ENCODE measurements at places on chromosomes 7 and 10.

GRCh38 chr7:28315565-28316410 lies 96.5 kb upstream of the CREB5 start:
- DNase-seq: no peak

- DNase-seq: no peak
Measured at GRCh38 chr7:2015251-2015871, 217.4 kb downstream of the MAD1L1 start.

- DNase-seq: no peak
Measured at GRCh38 chr10:70671619-70672164, 614 bp upstream of the ADAMTS14 start.

- DNase-seq: no peak
Measured at GRCh38 chr7:112079673-112080072, 126.5 kb downstream of the DOCK4 start.

- no peak for DNase-seq
Measured at GRCh38 chr7:112420236-112420861, 29.9 kb upstream of the IFRD1 start.

DNA sequence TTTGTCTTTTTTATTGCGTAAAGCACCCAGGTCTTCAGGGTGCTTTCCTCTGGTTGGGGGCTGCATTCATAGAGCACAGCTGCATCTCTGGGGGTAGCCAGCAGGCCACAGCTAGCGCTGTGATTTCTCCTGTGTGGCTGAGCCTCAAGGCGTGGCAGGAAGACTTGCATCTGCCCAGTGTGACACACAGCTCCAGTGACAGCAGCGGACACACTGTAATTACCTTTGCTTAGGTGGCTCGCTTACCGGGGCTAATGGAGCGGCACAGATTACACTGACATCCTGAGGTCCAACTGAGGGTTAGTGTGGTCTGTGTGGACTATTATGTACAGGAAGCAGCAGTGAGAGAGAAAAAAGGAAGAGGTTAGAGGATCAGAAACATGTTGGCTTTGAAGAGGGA lies 27.1 kb downstream of the ABCB4 start:
- DNase-seq: no peak

- no peak for DNase-seq
Measured at GRCh38 chr7:2231992-2232765, 566 bp downstream of the MAD1L1 start.

DNA sequence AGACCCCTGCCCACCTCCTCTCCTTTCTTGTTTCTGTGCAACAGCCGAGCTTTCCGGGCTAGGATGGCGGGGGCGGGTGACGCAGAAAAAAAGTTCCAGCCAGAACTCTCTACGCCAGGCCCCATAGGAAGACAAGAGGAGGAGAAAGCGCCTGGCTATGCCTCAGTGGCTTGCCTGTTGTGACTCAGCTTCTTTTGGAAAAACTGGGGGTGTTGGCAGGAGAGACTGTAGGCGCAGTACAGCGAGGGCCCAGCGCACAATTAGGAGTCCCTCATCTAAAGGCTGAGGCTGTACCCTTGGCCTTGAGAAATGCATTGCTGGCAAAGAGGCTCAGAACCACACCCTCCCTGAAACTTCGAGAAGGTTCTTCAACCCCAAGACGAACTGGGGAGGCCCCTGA lies 28.0 kb upstream of the KPNA7 start:
- no peak for DNase-seq

DNA sequence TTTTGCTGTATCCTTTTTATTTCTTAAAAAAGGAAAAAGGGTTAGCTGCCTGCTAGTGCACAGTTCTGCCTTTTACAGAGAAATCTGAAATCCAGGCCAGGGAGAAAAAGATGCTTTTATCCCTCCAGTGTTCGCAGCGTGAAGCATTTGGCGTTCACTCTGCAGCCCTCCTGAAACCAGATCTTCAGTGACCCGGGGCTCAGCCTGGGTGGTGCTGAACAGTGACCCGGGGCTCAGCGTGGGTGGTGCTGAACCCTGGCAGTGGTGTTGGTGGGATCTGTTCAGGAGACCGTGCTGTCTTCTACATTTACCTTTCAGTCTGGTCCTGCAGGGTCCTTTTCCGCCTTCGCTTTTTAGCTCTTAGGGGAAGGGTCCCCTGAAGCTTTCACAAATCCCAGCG lies 164.7 kb upstream of the KLF6 start:
- no peak for DNase-seq

- no peak for DNase-seq
Measured at GRCh38 chr7:20343205-20343604, 12.5 kb downstream of the ITGB8 start.

- DNase-seq: no peak
Measured at GRCh38 chr10:101838416-101838970, 5.1 kb downstream of the KCNIP2 start.

- no peak for DNase-seq
Measured at GRCh38 chr7:52691257-52691656, 344.2 kb upstream of the POM121L12 start.

- DNase-seq: no peak
Measured at GRCh38 chr10:72784551-72785351, 92.8 kb downstream of the MCU start.

DNA sequence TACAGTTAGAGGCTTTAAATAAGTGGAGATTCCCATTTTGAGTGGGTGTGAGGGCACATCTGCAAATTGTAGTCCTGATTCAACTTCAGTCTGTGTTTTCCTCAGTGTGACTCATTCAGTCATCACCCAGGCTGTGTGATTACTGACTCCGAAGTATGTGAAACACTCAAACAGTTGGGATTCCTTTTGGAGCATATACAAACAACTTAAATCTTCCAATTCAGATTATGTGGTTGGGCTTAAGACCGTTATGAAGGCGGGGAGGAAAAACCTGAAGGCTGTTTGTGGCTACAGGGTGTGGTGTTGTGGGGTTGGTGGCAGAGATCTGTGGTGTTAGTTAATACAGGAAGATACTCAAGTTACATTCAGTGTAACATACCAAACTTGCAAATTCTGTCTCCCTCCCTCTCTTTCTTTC lies 259.7 kb upstream of the FERD3L start:
- DNase-seq: no peak

- no peak for DNase-seq
Measured at GRCh38 chr7:135710417-135711138, 17.4 kb downstream of the SLC13A4 start.

DNA sequence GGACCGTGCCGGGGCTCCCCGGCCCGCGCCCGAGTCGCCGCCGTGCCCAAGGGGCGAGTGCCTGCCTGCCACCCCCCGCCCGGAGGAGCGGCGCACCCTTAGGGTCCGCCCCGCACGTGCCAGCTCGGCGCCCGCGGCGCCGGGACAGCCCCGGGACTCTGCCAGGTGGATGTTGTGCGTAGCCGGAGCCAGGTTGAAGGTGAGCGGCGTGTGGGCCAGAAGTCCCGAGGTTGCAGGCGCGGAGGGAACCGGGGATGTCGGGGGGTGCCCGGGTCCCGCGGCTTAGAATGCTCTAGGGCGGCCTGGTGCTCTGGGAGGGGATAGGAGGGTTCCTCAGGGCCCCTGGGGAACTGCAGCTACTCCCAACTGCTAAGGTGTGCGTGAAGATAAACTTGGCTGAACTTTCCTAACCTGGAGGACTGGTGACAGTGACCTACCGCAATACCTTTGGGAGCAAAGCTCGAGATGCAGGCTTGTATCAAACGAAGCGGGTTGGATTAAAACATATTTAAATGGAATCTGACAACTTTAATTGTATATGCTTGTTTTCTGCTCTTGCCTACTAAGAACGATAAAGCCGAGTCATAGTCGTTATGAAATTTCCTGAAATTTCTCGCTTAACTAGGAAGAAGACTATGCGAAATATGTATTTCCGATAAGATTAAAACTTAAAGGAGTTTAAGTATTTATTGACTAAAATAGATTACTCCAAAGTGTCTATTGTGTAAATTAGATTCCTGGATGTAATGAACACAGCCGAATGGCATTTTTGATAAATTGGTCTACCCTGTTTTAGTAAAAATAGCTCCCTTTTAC lies at the start of gene CUX1:
TSS of gene CUX1 (plus strand) at position 156 of the 816 bp plus-strand sequence. CDS start at position 170, 14 bp downstream.
- no peak for DNase-seq

DNA sequence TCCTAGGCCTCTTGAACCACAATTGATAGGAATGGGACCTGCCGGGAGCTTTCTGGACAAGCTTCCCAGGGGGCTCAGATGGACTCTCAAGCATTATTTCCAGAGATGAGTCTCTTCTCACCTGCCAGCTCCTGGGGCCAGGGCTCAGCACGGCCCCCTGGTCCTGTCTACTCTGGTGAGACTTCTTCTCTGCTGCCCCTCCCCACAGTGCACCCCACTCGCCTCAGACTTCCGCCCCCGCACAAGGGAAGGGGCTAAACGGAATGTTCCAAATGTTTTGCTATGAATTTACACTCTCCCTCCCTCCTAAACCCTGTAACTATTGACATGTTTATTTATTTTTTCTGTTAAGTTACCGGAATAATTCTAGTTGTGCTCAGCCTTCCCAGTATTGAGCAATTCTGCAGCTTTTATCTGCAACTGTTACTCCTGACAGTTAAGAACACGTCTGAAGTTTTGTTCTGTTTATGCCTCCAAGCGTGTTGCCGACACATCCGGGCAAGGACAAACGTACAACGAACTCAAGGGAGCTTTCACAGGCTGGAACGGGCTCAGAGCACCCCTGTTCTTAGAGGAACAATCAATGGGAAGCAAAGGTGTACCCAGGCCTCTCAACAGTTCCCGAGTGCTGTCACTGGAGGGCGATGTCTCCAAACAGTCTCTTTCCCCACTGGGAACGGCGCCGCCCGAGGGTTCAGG lies 55.2 kb downstream of the FHIP2A start:
- DNase-seq: no peak

DNA sequence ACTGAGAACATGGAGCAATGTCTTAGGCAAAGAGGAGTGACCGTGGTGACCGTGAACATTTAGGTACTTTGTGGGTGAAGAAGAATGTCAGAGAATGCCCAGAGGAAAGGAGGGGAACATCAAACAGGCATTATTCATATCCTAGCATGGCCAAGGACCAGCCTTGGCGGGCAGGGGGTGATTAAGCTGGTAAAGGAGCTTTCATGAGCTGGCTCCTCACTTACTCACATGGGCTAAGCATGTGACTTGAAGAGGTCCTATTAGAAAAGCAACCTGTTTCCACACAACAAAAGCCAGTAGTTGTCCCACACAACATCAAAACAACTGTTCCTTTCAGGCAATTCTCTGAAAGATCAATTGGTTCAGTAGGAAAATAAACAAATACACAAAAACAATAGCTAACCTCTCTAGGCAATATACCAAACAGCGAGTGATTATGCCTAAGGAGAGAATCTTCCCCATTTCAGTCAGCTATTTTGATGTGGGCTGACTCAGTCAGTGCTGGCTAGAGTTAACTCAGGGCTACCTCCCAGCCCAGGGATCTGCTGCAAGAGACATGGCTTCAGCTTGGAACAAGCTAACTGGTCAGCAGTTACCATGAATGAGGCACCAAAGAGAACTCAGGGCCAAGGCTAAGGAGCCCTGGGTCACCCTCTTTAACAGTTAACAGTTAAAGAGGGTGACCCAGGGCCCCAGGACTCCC lies 283.5 kb downstream of the ARHGAP12 start:
- no peak for DNase-seq

DNA sequence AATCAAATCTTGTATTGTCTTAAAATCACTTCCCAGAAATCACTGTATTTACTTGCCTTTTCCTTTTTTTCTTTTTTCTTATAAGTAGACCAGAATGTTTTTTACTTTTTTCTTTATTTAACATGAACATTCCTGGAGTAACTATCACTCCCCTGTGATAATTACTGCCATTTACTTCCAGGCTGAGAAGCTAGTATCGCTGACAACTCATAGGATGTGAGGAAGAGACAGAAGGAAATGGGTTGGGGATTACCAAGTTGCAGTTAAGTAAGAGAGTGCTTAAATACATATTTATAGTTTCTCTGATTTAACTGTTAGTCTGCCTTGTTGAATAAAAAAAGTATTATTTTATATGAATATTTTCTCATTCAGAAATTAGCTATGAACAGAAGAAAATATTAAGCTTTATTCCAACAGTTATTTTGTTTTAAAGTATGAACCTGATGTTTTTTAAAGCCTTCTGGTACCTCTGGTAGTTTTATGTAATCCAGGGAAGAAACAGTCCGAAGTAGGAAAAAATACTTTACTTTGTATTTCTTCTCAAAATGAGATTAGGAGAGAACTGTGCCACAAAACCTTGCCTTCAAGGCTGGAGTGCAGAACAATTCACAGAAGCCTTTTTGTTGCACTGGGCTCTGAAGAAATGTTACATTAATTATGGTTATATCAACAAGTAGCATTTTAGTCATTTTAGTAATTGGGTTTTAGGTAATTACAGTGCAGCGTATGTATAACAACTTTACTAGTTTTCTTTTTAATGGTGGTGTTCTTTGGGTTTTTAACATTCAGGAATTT lies 72.8 kb downstream of the SHOC2 start:
- DNase-seq: no peak

GRCh38 chr10:86106616-86107015 lies 260.0 kb downstream of the GRID1 start:
- DNase-seq: no peak

DNA sequence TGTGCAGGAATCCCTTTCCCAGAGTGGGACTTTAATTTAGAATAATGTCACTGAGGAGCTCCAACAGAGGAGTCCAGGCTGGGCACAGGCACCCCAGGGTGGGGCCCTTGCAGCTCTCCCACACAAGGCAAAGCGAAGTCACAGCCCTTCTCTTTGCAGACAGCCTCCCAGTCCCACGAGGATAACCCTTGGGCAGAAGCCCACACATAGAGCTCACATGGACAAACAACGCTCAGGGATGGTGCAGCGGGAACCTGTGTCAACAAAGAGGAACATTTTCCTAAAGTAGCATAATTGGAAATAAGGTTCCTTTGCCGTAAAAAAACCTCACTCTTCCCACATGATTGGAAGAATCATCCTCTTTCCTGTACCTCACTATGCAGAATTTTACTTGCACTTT lies 29.3 kb upstream of the GGCT start:
- DNase-seq: no peak

DNA sequence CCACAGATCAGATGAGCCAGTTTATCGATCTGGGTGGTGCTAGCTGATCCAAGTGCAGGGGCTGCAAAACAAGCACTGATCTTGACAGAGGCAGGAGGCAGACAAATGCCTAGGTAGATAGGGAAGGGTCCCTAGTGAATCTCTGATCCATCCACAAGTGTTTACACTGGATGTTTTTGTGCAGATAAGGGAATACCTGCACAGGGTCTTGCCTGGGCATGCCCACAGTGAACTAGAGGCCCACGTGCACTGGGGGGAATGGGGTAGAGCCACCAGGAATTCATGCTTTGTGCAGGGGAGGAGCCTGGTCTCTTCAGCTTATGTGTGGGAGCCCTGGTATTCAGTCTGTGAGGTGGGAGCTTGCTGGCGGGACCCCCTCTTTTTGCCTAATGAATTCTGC lies 50.3 kb downstream of the SDHAF3 start:
- no peak for DNase-seq

DNA sequence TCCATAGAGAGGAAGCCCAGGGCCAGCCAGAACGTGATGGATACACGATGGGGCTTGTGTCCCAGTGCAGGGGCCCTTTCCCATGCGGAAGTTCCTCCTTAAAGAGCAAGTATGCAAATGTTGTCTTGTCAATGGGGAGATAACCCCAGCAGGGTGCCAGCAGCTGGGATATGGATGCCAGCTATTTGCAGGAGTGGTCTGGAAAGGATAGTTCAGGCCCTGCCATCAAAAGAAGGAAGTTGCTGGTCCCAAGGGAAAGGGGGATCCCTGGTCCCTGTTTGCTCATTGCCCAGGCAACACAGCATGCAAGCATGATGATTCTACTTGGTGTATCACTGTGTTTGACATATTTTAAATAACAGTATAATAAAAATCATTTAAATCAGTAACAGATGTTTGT lies 73.1 kb upstream of the HECW1 start:
- DNase-seq: no peak

All from CD4-positive, alpha-beta T cell treated with Interleukin-6 at 100 ng/mL for 8 hours (primary cell).